EL (cell line): ENCODE measurements at places on chromosomes 11 and 22.

GRCh38 chr11:122268601-122269130, 152.7 kb upstream of the BLID start:
- no peak for DNase-seq

DNA sequence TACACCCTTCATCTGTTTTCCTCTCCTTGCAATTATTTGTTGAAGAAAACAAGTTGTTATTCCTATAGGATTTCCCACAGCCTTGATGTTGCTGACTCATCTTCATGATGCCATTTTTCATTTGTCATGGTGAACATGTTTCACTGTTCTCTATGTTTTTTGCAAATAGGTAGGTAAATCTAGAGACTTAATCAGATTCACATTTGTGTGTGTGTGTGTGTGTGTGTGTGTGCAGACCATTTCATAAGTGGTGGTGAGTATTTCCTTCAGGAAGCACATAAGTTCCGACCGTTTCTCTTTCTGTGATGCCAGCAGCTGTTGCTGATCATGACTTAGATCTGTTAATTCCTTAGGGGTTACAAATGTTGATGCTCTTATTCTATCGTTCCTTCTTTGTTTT, 80.3 kb upstream of the IZUMO1R start:
- no peak for DNase-seq

- no peak for DNase-seq
Measured at GRCh38 chr22:50202130-50202666, 1.4 kb downstream of the SELENOO start.

GRCh38 chr11:86726118-86726753, 53.8 kb upstream of the ME3 start:
- DNase-seq, result peak; percentile 72
